ENCODE measurements at places on chromosomes 13 and 19. TPM values are rescaled to one million over a fixed set of nuclear protein-coding genes. Genes with fewer than 3 reads are reported as not detected.

DNA sequence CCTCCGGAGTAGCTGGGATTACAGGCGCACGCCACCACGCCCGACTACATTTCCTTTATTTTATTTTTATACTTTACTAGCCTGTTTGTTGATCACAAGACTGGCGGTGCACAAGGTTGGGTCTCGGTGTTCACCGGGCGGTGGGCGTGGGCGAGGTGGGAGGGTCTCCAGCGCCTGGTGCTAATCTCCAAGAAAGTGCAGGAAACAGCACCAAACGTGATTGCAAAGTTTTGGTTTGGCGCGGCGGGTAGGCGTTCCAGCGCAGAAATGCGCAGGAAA lies 24.0 kb upstream of the ZNF850 start:
- DNase-seq: no peak

DNA sequence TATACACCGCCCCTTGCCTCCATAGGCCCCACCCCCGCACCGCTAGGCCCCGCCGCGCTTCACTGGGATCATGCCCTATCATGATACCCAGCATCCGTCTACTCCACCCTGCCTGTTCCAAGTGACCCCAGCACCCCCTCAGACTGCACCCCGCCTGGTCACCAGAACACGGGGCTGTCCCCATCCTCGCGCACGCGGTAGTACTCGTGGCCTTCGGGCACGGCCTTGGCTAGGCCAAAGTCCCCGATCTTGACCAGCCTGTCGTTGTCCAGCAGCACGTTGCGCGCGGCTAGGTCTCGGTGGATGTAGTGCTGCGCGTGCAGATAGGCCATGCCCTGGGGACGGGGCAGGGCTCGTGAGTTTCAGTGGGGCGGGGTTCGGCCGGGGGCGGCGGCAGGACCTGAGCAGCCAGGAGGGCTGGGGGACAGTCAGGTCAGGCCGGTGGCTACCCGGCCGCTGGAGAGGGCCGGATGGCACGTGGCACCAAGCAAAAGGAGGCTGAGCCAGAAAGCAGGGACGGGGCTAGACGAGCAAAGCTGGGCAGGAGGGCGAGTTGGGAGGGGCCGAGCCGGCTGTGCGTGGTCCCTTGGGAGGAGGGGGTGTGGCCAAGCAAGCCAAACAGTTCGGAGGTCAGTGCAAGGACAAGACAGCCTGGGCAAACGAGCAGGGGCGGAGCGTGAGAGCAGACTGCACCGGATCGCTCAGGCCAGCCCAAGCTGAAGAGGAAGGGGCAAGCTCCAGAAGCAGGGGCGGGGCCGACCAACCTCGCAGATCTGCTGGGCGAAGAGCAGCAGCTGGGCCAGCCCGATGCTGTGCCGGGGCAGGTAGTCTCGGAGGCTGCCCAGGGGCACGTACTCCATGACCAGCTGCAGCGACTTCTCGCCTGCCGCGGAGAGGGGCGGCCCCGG lies 13.6 kb upstream of the ICAM3 start:
- no peak for DNase-seq

GRCh38 chr13:30502237-30502636 lies 36.5 kb upstream of the HMGB1 start:
- DNase-seq: no peak

DNA sequence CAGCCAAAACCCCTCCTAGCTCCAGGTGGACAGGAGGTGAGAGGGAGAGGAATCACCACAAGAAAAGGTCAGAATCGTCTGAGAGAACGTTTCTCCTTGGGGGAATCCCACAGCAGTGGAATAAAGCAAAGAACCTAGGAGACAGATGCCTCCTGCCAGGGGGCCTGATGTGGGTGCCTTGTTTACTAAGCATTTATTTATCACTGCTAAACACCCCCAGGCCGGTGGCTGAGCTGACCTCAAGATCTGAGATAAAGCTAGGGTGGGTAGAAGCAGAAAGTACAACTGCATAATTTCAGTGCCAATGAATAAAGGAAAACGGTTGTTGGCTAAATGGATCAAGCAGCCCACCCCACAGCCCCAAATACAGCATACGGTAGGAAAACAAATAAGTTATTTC lies 33.9 kb upstream of the ATP11A start:
- no peak for DNase-seq

DNA sequence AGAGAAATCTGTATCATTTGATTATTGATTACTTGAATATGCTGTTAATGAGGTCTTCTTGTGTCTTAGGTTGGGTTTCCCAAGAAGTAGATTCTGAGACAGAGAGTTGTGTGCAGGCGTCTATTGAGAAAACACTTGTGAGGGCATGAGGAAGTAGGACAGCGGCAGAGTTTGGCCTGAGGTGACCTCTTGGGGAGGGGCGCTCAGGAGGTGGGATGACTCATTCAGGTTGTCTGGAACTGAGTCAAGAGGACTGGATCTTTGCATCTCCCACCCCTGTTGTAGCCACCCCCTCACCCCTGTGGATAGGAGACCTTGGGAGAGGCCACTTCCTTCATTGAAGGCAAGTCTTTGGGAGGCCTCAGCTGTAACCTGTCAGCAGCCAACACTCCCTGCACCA lies 35.2 kb upstream of the WDFY2 start:
- DNase-seq: no peak

- no peak for DNase-seq
Measured at GRCh38 chr19:54668353-54668752, 5.6 kb downstream of the LILRB4 start.

DNA sequence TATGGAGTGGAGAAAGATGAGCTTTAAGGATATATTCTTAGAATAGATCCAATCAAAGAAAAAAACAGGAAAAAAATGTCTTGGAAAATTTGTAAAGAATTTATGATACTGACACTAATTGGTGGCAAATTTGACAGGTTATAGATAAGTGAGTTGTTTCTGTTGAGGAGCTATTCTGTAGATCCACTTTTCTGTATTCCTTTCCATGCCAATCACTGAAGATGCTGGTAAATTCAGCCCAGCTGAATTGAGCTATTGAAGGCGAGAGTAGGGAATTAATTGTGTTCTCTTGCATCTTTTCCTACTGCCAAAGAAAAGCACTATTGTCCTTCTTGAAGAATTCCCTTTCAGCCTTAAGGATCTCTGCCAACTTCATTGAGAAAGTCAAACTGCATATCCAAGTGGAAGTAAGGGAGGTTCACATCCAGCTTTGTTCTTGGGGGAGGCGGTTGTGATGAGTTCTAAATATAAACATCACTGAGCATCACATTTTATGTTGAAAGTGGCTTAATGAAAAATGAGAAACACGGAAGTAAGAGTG lies 113.1 kb downstream of the PCDH9 start:
- no peak for DNase-seq

- no peak for DNase-seq
Measured at GRCh38 chr19:36719687-36720556, 32.5 kb downstream of the ZNF567 start.

GRCh38 chr19:10018263-10018662 lies 5.0 kb downstream of the RDH8 start:
- no peak for DNase-seq

GRCh38 chr13:83503424-83503823 lies 378.9 kb downstream of the SLITRK1 start:
- DNase-seq: no peak

- DNase-seq: no peak
Measured at GRCh38 chr19:49636233-49636932, 3.6 kb downstream of the RRAS start.

IFNL1 gene
- polyA plus RNA-seq: not detected

LYL1 gene
- 2.3 TPM for polyA plus RNA-seq

KLK15 gene
- polyA plus RNA-seq: not detected

NHLRC3 gene
- polyA plus RNA-seq: 4.6 TPM

MADCAM1 gene
- polyA plus RNA-seq: 0.11 TPM

PRDX2 gene
- polyA plus RNA-seq: 266 TPM

INSL3 gene
- polyA plus RNA-seq: 3.9 TPM

ATP13A1 gene
- 54.7 TPM for polyA plus RNA-seq

ICAM5 gene
- not detected for polyA plus RNA-seq

AMH gene
- polyA plus RNA-seq: not detected

PBX4 gene
- polyA plus RNA-seq: 11.8 TPM

PALM gene
- polyA plus RNA-seq: not detected
